Amniotic stem cell (primary cell): ENCODE measurements at places on chromosomes 2 and 18.
A peak's percentile ranks its signal among the peaks of the same experiment; 100 is the strongest.

DNA sequence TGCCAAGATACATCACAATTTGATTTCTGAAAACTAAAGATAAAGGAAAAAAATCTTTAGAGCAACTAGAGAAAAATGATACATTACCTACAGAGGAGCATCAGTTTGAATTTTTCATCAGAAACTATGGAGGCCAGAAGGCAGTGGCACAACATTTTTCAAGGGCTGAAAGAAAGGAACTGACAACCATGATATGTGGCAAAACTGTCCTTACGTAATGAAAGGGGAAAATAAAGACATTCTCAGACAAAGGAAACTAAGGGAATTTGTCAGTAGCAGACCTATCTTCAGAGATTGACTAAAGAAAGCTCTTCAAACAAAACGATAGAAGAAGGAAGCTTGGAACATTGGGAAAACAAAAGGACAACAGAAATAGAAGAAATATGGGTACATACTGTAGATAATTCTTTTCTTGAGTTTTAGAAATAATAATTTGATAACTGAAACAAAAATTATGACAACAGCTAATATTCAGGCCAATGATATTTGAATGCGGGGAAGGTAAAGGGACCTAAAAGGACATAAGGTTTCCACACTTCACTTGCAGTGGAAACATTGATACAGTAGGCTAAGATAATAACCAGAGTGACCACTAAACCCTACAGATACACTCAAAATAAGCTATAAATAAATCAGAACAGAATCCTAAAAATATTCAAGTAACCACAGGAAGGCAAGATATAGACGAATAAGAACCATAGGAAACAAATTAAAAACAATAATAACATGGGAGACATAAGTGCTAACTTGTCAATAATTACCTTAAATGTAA, 70.0 kb upstream of the NPAS2 start:
- DNase-seq: no peak

DNA sequence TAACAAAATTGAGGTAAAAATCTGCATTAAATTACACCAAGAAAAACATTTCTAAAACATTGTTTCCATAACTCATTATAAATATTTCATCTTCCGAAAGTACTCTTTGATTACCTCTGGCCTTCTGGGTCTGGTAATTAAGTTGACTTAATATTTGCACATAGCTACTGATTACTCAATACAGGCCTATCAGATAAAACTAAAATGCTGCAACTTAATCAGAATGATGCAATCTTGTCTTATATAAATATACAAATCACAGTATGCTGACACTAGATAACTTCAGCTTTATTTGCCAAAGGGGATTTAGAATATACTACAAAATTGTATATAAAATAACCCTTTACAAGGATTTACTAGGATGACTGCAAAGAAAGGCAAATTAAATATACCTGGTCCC, 49.3 kb downstream of the SLC35F5 start:
- no peak for DNase-seq

DNA sequence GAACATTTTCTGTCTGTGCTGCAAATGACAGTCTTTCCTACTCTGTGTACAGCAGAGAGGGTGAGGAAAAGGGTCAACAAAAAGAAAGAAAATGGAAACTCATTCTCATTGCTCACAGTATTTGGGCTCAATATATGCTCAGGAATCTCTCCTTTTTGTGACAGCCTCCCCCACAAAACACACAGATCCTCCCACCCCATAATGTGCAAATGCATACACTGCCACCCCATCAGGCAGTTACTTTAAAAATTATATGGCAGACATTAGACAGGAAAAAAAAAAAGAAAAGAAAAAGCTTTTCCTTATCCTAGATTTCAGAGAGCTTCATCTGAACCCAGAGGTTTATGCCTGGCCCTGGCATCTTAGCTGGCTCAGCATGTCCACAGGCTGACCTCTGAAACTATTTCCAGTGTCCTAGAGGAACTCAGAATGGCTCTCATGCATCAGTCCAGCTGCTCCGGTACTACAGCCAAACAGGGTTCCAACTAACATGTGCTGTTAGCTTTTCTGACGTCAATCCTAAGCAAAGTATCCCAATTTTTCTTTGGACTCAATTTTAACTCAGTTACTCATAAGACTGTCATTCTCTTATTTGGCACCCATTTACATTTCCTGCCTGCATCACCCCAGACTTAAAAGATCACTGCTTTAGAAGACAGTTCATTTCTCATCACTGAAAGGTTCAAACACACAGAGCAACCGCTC, 105.9 kb downstream of the RBMS1 start:
- peak; percentile 83 for DNase-seq

- DNase-seq: no peak
Measured at GRCh38 chr18:59051470-59052165, 88.1 kb upstream of the SEC11C start.

DNA sequence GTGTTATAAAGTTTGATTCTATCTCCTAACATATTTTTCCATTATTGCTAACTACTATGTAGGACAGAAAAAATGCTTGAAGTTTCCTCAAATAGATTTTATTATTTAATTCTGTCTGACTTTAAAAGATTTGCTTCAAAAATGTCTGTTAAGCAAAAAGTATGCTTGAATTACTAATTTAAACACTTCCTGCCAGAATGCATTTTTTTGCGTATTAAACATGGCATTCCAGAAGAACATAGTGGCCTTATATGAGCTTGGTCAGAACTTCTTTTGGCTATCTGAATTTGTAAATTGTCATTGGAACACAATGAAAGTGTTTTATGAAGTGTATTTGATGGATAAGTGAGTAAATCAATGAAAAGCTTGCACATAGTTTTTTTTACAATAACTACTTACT, 37.8 kb downstream of the MBD5 start:
- no peak for DNase-seq

DNA sequence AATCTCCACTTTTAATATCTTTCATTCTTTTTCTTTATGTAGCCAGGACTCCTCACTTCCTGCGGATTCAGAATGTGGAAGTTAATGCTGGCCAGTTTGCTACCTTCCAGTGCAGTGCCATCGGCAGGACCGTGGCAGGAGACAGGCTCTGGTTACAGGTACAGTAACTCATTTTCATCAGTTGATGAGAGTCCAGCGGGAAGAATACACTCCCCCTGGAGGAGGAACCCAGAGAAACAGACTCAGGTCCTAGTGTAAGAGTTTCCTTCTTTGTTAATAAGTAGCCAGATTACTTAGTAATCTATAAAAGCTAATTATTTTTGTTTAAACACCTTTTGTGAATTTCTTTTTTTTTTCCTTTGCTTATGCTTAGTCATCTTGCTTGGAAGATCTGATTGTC, 359.4 kb downstream of the PTPRM start:
- DNase-seq: no peak

DNA sequence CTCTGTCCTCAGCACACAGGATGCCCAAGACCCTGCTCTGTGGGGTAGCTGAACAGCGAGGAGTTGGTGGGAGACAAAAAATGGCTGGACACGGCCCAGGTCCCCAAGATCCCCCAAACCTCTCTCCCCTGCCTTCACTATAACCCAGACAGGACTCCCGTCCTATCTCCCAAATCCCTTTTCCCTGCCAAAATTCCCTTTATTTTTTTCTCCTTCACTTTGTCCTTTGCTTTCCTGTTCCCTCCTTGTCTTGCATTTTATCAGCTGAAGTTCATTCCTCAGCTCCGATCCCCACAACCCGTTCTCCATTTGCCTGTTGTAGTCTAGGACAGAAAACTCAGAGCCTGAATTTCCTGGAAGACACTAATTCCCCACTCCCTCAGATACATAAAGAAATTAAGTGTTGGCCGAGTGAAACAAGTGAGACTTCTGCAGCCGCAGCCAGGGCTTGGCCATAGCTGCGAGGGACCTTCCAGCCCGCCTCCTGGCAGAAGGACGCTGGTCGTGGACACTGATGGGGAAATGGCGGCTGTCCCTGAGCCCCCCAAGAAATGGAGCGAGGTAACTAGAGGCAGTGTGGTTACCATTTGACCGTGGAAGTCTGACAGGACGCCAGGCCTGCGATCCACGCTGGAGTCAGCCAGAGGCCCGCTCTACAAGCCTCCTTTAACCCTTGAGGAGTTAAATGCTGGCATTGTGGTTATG, 173.6 kb downstream of the BCL2 start:
- DNase-seq: no peak

- DNase-seq: no peak
Measured at GRCh38 chr18:72089432-72089831, 454.7 kb downstream of the CBLN2 start.
